ENCODE measurements at places on chromosomes 3 and 15.

DNA sequence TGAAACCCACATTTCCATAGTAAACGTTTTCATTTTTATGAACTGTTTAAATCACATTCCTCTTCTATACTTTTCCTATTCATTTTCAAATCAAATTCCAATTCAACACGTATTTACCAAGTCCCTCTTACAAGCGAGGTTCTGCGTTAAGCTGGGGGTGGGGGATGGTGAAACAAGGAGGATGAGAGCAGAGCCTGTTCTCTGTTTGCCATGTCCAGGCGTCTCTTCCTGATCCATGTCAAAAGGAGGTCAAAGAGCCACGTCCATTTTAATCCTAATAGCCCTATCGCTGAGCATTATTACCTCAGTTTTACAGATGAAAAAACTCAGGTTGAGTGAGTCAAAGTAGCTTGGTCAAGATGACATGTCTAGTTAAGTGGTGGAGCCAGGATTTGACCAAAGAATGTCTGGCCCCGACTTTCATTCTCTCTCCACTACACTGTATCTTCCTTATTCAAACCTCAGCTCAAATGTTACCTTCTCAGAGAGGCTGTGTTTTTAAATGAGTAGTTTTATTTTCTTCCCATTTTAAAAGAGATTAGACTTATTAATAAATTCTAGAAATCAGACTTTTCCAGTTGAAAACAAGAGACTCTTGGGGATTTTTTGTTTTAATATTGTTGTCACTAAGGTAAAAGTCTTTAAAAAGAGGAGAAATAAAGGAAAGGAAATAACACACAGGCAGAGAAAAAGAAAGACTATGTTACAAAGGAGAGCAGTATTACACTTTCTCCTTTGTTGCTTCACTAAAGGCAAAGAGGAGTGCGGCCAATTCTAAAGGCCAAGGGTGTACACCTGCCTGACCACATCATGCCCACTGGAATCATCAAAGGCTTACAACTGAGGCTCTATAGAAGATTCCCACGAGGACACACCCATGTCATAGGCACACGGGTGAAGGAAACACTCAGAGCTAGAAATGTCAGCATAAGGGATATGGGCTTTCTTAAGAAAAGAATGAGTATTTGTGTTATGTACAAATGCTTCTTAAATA, 42.4 kb downstream of the MYO5A start:
- DNase-seq: no peak

DNA sequence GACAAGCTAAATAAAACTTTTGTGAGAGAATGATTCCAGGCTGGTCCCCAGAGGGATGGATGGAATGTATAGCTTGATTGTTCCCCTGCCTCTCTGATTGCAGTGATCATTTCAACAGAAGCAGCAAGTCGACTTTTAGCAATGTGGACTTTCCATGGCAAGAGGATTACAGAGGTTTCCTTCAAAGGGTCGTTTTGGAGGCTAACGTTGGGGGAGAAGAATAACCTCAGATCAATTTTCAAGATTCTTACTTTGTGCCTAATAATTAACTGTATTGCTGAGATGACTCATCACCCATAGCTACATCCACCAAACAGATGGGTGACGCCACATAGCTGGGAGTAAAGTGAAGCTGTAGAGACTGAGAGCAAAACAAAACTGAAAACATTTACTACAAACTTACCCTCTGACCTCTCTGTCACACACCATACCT, 79.9 kb downstream of the GTPBP8 start:
- no peak for DNase-seq

DNA sequence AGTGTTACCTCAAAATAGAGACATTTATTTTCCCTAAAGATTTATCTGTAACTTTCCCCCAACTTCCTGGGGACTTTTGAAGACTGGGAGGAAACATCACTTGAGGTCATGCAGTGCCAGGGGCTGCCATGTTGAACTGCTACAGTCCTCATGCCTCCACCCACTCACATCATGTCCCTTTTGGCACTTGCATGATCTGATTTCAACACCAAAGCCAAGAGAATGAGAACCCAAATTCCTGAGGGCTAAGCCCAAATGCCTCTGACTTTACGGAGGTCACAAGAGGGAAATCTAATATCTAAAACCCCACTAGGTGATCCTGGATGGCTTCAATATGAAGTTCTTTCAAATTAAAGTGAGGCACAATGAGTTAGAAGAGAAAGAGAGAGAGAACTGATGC, 213.1 kb downstream of the NTRK3 start:
- DNase-seq: no peak

- DNase-seq: no peak
These were observed 1.2 kb upstream of the ABHD17C start for GRCh38 chr15:80693682-80694610.

DNA sequence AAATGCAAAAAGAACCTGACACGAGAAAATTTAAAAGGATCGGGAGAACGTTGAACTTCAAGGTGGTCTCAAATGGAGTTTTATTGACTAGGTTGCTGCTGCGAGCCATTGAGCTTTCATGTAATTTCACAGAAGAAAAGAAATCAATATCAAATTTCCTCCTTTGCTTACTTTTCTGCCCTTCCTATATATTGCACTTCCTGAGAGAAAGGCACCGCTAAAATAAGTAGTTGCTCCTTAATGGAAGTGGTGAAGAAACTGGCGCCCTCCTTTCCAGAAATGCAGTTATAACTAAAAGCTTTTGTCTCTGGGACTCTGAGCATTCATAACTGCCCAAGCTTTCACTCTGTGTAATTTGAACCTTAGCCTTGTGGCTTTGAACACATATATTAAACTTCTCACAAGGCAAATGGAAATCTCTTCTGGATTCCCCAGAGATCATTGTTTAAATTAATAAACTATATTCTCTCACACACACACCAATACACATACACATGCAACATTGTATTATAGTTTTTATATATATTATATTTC, 13.4 kb downstream of the EID1 start:
- no peak for DNase-seq

DNA sequence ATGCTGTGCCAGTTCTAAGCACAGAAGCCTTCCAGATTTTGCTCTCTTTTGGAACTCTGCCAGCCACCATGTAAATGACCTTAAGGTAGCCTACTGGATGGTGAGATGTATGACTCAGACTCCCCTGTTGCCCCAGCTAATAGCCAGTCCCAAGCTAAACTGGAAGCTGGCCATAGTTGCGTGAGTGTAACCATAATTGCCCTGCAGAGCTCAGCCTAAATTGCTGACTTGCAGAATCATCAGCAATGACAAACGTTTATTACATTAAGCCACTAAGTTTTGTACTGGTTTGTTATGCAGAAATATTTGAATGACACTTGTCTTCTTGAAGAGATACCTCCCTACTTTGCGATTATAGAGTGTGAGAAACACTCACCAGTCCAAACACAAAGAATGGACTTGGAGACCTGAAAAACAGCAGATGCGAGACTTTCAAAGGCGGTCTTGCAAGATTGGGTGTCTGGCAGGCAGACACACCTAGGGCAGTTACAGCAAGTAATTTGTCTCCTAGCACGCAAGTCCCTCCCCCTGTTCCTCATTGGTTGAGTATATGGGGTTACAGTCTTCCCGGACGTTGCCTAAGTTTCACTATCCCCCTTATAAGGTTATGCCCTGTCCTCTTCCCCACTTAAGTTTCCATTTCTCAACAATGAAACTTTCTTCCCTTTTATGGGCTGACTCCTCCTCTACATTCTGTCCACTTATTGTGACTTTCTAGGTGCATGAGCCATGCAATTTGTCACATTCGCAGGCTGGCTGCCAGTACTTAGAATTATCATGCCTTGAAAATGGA, 83.6 kb upstream of the XCR1 start:
- no peak for DNase-seq

DNA sequence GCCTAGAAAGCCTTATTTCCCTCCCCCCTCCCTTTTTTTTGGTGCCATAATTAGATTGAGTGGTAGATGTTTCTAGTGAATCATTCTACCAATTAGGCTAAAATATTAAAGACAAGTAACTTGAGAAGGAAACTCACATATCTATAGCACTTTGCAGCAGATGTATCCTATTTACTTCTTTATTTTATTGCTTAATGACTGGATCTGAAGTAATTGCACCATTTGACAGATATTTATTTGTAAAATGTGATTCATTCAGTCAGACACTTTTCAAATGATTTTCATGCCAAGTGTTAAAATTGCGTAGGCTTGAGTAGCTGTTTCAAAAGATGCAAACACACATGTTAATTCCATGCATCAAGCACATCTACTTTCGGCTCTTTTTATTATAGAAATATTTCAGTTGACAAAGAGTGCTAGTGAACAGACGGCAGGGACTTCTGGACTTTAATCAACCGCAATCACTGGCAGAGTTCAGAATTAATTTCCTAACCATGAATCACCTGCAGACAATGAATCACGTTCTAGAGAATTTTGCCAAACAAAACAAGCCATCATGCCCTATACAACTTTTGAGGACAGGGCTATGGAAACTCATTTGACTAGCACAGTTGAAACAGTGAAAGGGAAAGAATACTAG, 636.8 kb downstream of the MECOM start:
- no peak for DNase-seq

DNA sequence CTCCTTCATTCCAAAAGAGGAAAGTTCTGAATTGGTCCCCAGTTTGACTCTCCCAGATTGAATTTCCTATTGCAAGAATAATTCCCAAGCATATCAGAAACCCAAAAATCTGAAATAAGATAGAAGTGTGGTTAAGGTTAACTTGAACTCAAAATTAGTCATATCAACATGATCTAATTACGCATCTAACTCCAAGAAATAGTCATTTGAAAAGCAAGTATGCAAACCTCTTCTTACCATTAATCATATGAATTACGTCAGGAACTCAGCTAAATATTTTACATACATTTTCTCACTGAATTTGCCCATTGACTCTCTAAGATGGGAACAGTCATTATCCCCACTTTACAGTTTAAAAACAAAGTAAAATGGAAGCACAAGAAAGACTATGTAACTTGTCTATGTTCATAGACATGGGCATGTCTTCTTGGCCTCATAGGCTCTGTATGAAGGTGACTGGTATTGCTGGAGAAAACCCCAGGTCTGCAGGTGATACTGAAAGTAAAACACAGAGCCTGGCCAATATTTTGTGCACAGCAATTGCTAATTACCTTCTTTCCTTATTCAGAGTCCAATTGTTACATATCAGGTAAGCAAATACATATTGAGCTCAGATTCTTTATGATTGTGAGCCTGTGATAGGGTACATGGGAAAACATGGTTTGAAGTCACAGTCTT, 139.2 kb downstream of the ATP8B4 start:
- DNase-seq: no peak
